ENCODE measurements at places on chromosomes 13 and 19.

- DNase-seq: no peak
Observed at GRCh38 chr19:55440411-55441105, 2.5 kb downstream of the SHISA7 start.

DNA sequence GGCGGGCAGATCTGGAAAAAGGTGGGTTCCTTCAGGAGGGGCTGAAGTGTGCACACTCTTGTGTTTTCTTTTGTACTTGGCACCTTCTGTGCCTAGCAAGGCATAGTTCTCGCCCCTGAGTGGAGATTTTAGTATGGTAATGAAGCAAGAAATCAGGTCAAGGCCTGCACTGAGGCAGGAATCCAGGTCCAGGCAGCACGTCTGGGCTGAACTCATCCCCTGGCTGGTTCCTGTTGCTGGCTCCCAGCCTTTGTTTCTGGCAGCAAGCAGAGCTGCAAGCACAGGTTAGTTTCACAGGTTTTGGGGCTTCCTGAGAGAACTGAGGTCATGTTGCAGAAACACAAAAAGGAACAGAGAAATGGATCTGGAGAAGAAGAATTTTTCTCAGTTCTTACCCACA is 21.2 kb downstream of the SIGLEC7 start:
- DNase-seq: no peak

DNA sequence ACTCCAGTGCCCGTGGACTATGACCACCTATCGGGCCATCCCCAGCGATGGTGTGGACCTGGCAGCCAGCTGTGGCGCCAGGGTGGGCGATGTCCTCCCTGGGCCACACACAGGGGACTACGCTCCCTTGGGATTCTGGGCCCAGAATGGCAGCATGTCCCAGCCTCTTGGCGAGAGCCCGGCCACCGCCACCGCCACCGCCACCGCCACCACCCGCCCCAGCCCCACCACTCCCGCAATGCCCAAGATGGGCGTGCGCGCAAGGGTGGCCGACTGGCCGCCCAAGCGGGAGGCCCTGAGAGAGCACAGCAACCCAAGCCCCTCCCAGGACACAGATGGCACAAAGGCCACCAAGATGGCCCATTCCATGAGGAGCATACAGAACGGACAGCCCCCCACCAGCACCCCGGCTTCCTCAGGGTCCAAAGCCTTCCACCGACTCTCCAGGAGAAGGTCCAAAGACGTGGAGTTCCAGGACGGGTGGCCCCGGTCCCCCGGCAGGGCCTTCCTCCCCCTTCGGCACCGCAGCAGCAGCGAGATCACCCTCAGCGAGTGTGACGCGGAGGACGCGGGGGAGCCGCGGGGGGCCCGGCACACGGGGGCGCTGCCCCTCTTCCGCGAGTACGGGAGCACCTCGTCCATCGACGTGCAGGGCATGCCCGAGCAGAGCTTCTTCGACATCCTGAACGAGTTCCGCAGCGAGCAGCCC is 142.3 kb downstream of the DPF1 start:
- no peak for DNase-seq

DNA sequence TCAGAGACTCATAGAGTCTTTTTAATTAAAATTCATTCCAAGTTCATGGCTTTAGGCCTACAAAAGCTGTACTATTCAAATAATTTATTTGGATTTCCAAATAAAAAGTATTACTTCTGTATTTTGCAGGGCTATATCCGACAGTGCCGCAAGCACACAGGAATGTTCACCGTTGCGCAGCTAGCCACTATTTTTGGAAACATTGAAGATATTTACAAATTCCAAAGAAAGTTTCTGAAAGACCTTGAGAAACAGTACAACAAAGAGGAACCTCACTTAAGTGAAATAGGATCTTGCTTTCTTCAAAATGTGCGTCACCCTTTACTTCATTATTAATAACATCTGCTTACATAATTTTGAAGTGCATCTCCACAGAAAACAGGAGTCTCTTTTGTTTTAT is 20.5 kb upstream of the C1QTNF9 start:
- DNase-seq: no peak
